ENCODE measurements at places on chromosomes 16 and 17.

DNA sequence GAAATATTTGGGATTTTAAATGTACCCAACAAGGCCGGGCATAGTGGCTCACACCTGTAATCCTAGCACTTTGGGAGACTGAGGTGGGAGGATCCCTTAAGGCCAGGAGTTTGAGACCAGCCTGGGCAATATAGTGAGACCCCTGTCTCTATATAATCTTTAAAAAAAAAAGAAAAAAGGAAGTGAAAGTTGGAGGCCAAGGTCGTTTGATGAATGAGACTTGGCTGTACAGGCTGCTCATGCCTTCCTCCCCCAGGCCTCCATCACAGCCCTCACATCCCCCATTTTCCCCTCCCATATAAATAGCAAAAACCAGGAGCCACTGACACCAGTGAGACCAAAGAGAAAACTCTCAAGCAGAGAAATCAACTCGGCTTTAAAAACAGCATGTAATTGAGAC lies 3.3 kb upstream of the CA7 start:
- no peak for DNase-seq

DNA sequence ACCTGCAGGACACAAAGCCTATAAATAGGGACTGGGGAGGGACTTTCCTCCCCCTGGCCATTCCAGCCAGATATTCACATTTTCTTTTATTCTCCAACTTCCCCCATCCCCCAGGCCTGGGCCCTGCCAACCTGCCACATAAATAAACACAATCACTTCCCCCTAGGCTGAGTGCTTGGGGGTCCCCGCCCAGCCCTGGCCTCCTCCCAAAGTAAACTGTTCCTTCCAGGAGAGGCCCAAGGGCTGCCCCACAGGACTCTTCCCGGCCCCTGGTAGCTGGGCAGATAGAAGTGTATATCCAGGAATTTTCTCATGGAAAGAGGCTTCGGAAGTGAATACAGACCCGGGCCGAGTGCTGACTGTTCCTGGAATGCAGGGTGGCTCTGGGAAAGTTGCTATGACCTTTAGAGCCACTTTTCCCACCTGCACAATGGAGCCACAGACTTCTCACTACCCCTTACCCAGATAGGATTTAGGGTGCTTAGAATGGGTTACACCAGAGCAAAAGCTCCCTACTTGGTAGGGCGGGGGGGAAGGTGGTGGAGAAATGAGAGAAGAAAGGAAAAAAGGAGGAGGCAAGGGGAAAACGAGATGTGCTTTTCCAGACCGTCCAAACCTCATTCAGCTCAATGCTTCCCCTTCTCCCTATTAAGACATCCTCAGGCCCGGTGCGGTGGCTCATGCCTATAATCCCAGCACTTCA lies 8.5 kb downstream of the CSF3 start:
- DNase-seq = no peak

- DNase-seq = no peak
Measured at GRCh38 chr17:72614871-72615626, 477.4 kb downstream of the SLC39A11 start.

- DNase-seq = no peak
Measured at GRCh38 chr16:12494661-12495060, 309.0 kb downstream of the CPPED1 start.

All from CD4-positive, alpha-beta T cell treated with Interleukin-10 for 1 hour (primary cell).